ENCODE measurements at places on chromosomes 7 and 10.
A peak's percentile ranks its signal among the peaks of the same experiment; 100 is the strongest.

- no peak for DNase-seq
These were observed 178.0 kb upstream of the FAM3C start for GRCh38 chr7:121574109-121574508.

GRCh38 chr10:49264177-49264677 lies 34.7 kb upstream of the C10orf71 start:
- DNase-seq, result no peak

- no peak for DNase-seq
These were observed 129.5 kb downstream of the PTPN20 start for GRCh38 chr10:47040681-47041080.

DNA sequence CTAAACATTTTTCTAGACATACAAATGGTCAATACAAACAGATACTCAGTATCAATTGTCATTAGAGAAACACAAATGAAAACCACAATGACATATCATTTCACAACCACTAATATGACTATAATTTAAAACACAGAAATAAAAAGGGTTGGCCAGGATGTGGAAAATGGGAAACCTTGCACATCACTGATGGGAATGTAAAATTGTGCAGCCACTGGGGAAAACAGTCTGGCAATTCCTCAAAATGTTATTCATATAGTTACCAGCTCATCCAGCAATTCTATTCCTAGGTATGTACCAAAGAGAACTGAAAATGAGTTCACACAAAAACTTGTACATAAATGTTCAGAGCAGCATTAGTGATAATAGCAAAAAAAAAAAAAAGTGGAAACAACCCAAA lies 106.1 kb upstream of the LRRTM3 start:
- DNase-seq, result peak; percentile 65

GRCh38 chr7:76037310-76037709 lies 10.5 kb downstream of the STYXL1 start:
- DNase-seq, result peak; percentile 72

DNA sequence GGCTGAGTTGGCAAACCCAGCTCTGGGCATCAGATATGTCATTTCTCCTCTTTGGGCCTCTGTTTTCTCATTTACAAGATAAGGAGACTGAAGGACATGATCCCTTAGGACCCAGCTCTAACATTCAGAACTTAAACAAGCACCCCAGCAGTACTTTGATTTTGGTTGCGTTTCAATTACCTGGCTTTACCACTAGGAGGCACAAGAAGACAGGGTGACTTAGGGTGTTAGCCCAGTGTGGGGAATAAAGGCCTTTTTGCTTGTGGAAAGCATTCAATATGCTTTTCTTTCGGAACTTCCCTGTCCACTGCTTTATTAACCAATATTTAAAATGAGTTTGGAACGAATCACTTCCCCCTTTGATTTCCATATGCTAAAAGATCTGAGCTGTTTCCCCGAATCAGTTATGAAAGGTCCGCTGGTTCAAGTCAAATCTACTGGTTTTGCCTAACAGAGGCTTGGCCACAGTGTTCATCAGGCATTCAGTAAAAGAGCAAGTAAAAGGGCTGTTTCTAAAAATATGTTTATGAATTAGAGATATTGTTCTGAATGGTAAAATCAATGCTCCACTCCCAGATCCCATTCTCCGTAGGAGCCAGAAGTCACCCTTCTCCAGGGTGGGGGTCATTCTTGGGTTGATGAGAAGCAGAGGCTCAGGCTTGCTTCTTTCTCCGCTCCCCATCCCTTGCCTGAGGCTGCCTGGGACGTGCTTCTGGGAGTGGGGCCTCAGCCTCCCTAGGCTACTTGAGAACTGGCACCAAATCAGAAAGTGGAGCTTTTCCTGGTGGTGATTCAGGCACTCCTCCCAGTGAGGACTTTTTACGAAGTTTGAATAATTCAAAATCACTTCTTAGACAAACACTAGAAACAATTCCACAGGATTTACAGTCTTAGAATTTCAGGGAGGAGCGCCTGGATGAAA lies 105.5 kb downstream of the MYOF start:
- peak; percentile 81 for DNase-seq

GRCh38 chr10:1938317-1938716 lies 201.0 kb upstream of the ADARB2 start:
- no peak for DNase-seq

GRCh38 chr10:50426485-50426884 lies 175.2 kb upstream of the ASAH2 start:
- DNase-seq, result no peak

GRCh38 chr10:101226491-101227428 lies 2.5 kb downstream of the LBX1 start:
- DNase-seq, result no peak

DNA sequence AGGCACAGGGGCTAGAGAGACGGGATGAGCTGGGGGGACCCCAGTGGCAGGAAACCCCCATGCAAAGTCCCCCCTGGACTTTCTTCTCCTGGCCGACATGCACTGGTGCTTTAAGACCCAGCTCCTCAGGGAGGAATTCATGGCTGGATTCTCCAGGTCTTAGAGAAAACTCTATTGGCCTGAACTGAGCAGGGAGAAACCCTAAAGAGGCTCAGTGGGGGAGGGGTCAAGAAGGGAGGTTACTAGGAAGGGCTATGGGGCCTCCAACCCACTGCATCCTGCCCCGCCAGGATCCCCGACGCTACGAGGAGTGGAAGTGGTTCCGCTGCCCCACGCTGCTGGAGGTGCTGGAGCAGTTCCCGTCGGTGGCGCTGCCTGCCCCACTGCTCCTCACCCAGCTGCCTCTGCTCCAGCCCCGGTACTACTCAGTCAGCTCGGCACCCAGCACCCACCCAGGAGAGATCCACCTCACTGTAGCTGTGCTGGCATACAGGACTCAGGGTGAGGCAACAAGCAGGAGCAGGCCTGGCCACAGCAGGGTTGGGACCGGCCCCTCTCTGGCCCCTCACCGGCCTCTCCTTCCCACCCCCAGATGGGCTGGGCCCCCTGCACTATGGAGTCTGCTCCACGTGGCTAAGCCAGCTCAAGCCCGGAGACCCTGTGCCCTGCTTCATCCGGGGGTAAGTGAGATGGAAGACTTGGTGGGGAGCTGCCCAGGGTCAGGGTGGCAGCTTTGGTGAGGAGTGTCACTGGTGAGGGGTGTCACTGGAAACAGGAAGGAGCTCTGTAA lies 13.8 kb downstream of the ATG9B start:
- peak; percentile 66 for DNase-seq

DNA sequence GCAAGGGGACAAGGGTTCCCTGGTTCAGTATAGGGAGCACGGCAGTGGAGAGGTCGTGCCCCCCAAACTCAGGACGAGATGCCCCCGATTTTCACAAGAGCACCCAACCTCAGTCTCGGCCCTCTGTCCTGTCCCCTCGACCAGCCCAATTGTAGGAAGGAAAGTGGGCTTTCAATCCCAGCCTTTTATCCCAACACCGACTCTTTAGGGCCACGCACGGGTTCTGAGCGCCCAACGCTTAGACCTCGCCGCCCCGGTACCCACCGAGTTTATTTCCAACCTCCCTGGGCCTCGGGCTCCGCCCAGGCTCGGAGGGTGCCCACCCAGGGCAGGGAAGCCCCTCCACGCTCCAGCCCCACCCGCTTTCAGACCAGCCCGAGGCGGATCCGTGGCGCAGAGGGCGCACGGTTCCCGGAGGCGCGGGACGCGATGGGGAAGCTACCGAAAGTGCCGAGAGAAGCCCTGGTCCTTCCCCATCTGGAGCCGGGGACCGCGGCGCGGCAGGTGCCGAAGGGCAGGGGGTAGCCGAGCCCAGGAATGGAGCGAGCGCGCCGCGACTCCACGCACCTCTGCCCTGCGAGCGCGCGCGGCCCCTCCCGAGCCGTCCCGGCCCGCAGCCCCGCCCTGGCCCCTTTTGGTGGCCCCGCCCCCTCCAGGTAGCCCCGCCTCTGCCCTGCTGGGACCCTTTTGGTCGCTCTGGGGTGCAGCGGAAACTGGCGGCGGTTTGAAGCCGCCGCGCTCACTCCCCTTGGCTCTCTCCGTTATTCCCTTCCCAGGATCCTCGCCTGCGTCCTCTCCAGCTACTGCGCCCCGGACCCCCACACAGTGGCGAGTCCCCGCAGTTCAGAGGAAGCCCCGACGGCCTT lies 20.4 kb downstream of the GRID2IP start:
- no peak for DNase-seq

DNA sequence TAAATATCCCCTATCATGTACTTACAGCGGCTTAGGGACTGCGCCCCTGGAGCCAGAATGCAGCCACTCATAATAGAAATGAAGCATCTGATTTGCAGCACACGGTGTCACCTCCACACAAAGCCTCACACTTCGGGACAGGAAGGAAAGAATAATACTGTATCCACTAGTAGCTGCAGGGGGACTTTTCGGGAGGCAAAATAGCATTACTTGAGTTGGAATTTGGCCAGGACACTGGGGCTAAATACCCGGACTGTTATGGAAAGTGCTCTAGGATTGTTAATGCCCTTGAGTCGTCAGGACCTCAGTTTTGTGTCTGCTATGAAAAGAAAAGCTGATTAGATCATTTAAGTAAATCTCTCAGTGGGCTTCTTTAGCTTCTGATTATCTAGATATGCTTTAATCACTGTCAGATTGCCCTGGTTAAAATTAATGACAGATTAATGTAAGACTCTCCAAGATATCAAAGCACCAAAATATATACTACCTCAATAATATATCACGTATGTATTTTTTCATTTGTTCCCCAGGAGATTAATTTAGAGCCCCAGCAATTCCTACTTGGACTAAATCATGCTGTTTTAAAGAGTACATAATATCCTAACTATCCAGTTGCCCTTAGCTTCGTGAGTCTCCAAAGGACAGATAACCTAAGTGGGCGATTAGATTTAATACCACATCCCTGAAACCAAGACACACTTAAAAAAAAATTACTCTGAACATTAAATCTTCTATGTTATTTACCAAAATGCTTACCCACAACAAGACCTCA lies 173.0 kb upstream of the NEBL start:
- DNase-seq, result no peak

- no peak for DNase-seq
These were observed 10.5 kb downstream of the RHBDD2 start for GRCh38 chr7:75889223-75889825.

DNA sequence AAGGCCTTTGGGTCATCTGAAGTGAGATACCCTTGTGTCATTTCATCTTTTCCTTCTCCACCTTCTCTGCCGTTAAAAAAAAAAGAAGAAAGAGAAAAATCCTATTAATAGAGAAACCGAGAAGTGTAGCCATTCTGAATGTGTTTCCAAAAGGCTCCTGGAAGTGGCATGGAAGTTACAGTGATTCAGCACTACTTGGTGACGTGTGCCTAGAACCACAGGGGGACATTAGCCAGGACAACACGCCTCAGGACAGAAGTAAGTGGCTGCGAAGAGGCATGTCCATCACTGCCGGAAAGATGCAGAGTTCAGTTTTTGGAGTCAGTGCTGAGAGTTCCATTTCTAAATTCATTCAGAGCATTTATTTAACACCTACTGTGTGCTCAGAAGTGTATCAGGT lies 6.3 kb downstream of the HTRA1 start:
- DNase-seq, result no peak

DNA sequence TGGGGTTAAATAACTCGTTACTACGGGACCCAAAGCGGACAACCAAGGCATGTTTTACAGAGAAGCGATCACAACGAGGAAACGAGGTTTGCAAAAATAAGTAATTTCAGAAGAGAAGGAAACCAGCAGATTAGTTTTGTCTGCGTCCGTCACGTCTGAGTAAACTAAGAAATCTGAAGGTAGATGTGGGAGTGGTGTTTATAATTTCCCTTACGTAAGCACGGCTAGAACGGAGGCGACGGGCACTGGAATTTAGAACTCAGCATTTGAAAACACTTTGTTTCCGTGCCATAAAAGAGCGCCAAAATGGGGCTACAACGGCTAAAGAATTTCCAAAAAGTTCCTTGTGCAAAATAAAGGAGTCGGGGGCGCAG lies 718 bp upstream of the UMAD1 start:
- DNase-seq, result peak; percentile 14

DNA sequence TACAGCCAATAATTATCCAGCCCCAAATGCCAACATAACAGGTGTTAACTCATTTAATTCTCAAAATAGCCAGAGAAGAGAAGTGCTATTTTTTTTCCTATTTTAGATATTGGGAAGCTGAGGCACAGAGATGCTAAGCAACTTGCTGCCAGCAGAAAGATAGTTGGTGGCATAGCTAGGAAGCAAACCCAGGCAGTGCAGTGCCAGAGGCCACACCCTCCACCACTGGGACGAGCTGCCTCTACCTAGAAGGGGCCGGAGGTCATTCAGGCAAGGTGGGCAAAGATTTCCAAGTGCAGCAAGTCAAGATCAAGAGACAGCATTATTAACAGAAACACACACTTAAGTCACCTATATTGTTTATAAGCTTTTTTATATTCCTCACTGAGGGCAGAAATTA lies 654.1 kb downstream of the INHBA start:
- DNase-seq, result no peak

- no peak for DNase-seq
These were observed 41.9 kb downstream of the WIPI2 start for GRCh38 chr7:5231811-5232484.

Measured in fibroblast of skin of right quadriceps (primary cell).